ENCODE measurements at places on chromosomes 7 and 10.

- no peak for DNase-seq
Observed at GRCh38 chr10:110216240-110216639, 8.8 kb downstream of the MXI1 start.

DNA sequence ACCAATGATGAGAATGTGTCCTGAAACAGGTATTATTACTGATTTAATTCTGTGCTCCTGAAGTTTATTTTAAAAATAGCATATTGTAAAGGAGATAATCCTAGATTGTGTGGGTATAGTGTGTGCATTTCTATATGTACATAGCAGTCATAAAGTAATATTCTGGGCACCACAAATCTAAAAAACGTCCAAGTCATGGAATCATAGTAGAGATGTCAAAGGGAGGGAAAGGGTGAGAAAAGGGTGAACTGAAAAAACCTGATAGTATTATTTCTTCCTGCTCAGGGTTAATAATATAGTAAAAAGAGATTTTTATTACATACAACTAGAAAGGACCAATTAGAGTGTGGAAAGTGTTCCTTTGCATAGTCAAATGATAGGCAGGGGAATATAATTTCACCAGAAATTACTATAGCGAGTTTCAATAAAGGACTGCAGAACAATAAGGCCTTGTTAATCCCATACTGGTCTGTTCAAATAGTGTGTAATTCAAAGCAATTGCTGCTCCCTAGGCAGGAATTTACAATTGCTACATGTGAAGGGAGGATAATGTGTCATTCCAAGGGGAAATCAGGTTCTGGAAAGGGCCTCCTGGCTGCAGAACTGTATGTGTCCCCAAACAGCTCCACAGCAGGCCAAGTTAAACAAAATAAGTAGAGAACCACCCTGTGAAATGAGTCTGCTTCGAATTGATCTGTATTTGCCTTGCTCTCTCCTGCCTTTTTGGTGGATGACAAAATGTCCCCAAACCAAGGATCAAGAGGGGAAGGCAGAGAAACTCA, 42.5 kb upstream of the KMT2E start:
- no peak for DNase-seq

- no peak for DNase-seq
Observed at GRCh38 chr7:133314084-133314483, 61.2 kb downstream of the EXOC4 start.

DNA sequence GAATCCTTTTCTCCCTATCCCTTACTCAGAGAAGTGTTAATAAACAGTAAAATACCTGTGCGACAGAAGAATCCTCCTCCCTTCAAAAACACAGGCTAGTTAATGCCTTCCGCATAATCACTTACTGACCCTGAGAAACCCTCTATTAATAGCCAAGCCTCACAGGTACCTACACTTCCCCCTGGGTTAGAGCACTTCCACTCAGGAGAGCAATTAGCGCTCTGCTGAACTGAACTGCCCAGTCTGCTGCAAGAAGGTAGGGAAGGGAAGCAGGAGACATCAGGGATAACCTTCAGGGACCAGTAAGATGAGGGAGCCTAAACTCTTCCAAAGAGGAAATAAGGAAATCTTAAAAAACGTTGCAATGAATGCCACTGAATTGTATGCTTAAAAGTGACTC, 39.6 kb downstream of the KIAA1549 start:
- no peak for DNase-seq

DNA sequence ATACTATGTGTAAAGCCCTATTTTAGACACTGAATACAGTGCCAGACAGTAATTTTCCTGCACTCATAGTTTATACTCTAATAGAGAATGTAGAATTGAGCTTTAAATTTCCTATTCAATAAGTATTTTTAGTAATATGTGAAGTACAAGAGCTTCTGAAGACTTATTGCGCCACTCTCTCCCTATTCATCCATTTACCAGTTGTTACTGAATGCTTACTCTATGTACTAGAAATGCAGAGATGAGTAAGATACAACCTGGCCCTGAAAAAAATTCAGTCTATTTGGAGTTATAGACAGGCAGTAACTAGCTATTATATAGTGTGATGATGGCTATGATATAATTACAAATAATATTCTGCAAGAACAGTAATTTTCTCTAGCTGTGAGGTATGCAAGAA, 98.8 kb downstream of the ADK start:
- no peak for DNase-seq

GRCh38 chr10:90591629-90592028, 266.2 kb downstream of the HTR7 start:
- no peak for DNase-seq

DNA sequence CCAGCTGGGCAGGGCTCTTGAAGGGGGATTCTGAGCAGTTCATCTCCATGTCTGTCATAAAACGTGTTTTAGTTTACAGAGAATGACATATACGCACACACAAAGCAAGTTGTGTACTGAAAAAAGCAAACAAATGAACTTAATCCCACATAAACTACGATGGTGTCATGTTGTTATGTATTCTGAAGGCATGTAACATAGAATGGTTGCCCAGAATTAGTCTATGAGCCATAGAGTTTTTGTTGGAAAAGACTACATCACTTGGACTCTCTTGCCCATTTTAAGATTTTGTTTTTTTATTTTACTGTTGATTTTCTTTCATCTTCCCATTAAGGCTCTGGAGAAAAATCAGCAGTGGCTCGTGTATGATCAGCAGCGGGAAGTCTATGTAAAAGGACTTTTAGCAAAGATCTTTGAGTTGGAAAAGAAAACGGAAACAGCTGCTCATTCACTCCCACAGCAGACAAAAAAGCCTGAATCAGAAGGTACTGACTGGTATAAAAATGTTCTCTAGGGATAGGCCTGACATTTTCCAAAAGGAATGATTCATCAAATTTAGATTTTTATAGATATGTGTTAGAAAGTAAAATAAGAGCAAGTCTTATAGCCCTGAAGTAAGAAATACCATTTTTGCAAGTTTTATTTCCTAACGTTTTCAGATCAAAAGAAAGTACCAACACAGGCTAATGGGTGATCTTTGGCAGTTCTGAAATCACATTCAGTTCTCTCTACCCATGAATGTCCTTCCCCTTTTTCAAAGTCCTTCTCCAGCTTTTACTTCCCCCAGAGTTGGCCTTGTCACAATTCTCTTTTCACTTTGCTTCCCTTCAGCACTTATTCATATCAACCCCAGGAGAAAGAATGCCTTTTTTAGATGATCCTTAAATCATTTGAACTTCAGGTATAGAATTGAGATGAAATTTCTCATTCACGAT, 18.9 kb downstream of the CEP55 start:
- DNase-seq, result no peak

Measured in NCI-H187 treated with DMSO at 0.1 percent for 48 hours (cell line).